ENCODE measurements at places on chromosomes 3 and 15.

GRCh38 chr15:47179988-47180387 is 537.3 kb upstream of the SEMA6D start:
- DNase-seq, result no peak

- DNase-seq, result no peak
Observed at GRCh38 chr3:188097791-188098190, 56.2 kb upstream of the LPP start.

DNA sequence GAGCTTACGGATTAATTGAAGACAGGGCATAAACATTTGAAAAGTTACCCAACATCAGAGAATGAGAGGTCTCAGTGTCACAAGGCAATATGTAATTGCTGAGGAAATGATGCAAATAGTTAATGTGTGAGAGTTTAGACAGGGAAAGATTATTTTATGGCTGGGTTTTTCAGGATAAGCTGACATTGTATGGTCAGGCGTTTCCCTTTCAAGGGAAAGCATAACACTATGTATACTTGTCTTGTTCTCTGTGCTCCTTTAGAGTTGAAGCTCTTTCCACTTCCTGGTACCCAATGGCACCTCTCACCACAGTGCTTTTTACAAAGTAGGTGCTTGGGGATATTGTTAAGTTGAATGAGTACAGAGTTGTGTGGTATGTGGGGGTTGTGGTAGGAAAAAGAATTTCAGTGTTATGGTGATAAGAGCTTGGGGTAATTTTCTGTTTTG is 19.9 kb downstream of the IQGAP1 start:
- no peak for DNase-seq

- DNase-seq, result no peak
Observed at GRCh38 chr15:34786206-34786605, 9.1 kb downstream of the ACTC1 start.
